ENCODE measurements at places on chromosomes 3 and 15. TPM values are rescaled to one million over a fixed set of nuclear protein-coding genes. Genes with fewer than 3 reads are reported as not detected.

DNA sequence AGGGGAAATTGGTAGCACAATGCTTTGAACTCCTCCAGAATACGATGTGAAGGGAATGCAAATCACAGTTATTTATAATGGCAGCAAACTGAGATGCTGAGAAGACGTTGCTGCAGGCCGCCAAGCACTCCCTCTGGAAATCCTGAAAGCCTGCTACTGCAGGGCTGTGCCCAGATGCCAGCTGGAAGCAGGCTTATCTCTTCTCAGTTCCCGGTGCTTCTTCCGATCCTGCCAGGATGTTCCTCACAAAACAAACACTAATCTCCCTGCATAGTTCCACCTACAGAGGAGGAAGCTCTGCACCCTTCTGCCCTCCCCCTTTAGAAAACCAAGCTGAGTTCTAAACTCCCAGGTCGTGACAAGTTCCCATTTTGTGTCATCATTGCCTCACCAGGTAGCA is 201.7 kb upstream of the BCL6 start:
- no peaks in the 10 kb centered on the region for H3K36me3 ChIP-seq
- DNase-seq: no peak
- no peak overlapping the region for H3K4me3 ChIP-seq
- H3K27me3 ChIP-seq: no peaks in the 10 kb centered on the region

DNA sequence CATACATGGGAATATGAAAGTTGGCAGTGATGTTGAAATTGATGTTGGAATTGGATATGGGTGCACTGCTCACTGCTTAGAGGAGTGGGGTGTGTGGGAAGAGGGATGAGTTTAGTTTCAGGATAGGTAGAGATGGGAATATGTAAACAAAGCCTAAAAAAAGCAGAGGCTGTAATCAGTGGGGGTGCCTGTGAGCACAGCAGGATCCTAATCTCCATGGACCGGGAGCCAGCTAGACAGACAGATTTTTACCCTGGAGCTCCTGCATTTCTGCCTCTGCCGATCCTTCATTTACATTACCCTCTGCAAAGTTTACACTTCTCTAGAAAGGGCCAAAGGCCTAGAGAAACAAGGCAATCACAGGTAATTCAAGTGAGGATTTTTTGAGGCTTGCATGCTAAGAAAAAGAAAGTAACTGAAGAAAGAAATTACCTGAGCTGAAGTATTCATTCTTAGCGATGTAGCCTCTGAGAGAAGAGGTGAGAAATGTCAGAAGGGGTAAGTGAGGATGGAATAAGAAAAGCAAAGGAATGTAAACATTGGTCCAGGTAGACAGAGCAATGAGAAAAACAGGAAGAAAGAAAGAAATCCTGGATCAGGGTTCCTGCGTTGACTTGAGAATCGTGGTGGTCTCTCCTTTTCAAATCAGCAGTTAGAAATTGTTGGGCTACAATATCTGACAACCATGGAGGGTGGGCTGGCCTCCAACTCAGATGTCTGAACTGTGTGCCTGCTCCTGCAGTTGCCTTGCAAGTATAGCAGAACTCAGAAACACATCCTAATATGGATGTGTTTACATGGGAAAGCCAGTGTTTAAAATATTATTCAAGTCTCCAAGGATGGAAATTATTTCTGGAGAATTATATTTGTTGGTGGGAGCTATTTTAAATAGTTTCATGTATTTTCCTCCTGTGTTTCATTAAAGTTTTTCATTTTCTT is 79.8 kb downstream of the CRTC3 start:
- H3K36me3 ChIP-seq: peaks cover 4% of the 10 kb centered on the region
- H3K27ac ChIP-seq: peak overlapping the region; percentile 3
- H3K4me1 ChIP-seq: no peaks in the 10 kb centered on the region
- no peak overlapping the region for H3K4me3 ChIP-seq
- H3K27me3 ChIP-seq: no peaks in the 10 kb centered on the region

- H3K27me3 ChIP-seq: no peaks in the 10 kb centered on the region
- no peak for DNase-seq
- no peaks in the 10 kb centered on the region for H3K36me3 ChIP-seq
- peaks cover 22% of the 10 kb centered on the region for H3K4me1 ChIP-seq
- peak overlapping the region; percentile 51 for H3K27ac ChIP-seq
- no peak overlapping the region for H3K4me3 ChIP-seq
Measured at GRCh38 chr3:184716622-184717398, 4.9 kb upstream of the MAGEF1 start.

DNA sequence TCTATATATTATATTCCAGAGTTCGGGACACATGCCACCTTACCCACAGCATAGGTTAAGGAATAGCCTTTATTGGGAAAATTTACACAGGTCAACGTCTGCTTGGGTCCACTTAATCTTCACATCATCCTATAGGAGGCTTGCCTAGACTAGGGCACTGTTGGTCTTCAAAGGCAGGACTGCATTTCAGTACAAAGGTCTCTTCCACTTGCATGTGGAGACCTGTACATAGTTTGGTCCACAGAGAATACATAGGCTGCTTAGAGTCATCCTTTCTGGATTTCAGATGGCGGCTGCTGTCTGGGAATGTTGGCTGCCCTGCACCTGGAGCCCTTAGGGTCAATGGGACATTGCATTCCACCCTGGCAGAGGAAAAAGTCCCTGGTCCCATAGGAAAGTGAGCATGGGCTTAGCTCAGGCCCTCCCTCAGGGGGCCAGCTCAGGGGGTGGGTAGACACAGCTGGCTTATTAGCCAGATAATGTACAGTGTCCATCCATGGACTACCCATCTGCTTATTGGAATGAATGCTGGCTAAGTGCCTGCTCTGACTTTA is 75.3 kb upstream of the TGFBR2 start:
- H3K27me3 ChIP-seq: no peaks in the 10 kb centered on the region
- H3K4me1 ChIP-seq: no peaks in the 10 kb centered on the region
- DNase-seq: no peak
- no peak overlapping the region for H3K4me3 ChIP-seq
- H3K27ac ChIP-seq: no peak overlapping the region

GRCh38 chr15:37199545-37199944 is 99.2 kb upstream of the MEIS2 start:
- H3K36me3 ChIP-seq: no peaks in the 10 kb centered on the region
- no peaks in the 10 kb centered on the region for H3K4me1 ChIP-seq
- H3K27me3 ChIP-seq: no peaks in the 10 kb centered on the region
- H3K4me3 ChIP-seq: no peak overlapping the region

- no peak for DNase-seq
- H3K36me3 ChIP-seq: no peaks in the 10 kb centered on the region
- no peak overlapping the region for H3K27ac ChIP-seq
- H3K27me3 ChIP-seq: no peaks in the 10 kb centered on the region
- H3K4me3 ChIP-seq: no peak overlapping the region
Measured at GRCh38 chr3:88991496-88991895, 115.9 kb upstream of the EPHA3 start.

- H3K36me3 ChIP-seq: peaks cover 4% of the 10 kb centered on the region
- H3K27me3 ChIP-seq: no peaks in the 10 kb centered on the region
- no peak overlapping the region for H3K27ac ChIP-seq
- H3K4me1 ChIP-seq: peaks cover 15% of the 10 kb centered on the region
- H3K4me3 ChIP-seq: no peak overlapping the region
- DNase-seq: no peak
Measured at GRCh38 chr3:124804875-124805274, 74.6 kb downstream of the UMPS start.

DNA sequence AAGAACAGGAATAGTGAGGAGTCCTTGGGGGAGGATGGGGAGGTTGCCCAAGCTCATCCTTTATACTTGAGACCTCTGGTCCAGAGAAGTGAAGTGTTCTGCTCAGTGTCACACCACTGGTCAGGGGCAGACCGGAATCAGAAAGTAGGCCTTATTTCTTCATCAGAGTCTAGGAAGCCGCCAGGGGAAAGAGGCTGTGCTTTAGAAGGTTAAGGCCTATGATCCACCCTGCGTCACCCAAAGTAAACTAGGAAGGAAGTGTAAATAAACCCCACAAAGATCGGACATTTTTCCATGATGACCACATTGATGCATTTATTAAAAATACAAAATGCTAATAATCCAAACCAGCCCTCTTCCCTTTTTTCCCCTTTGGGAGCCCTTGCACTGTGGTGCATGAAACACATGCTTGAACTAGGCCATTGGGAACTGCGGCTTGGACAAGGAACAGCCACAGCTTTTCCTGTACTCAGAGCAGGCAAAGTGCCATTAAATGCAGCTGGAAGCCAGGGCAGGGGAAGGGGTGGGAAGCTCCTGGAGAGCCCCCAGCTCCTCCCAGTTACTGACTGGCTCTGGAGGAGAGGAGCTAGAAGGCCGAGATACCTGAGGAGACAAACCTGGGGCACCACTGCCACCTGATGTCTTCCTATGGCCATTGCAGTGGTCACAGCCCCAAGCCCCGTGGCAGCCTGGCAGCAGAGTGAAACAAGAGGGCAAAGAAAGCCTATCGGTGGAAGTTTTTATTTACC is 37.0 kb downstream of the CDC25A start:
- H3K27ac ChIP-seq: peak overlapping the region; percentile 61
- H3K4me3 ChIP-seq: no peak overlapping the region
- H3K27me3 ChIP-seq: no peaks in the 10 kb centered on the region
- H3K4me1 ChIP-seq: peaks cover 13% of the 10 kb centered on the region
- no peaks in the 10 kb centered on the region for H3K36me3 ChIP-seq

- no peaks in the 10 kb centered on the region for H3K27me3 ChIP-seq
- DNase-seq: no peak
- H3K4me3 ChIP-seq: no peak overlapping the region
- peaks cover 23% of the 10 kb centered on the region for H3K4me1 ChIP-seq
Measured at GRCh38 chr3:71022551-71023335, 560.8 kb downstream of the FOXP1 start.

- H3K27me3 ChIP-seq: no peaks in the 10 kb centered on the region
- no peak overlapping the region for H3K4me3 ChIP-seq
- no peak overlapping the region for H3K27ac ChIP-seq
- H3K36me3 ChIP-seq: no peaks in the 10 kb centered on the region
Measured at GRCh38 chr3:36175113-36175812, 205.0 kb upstream of the STAC start.

DNA sequence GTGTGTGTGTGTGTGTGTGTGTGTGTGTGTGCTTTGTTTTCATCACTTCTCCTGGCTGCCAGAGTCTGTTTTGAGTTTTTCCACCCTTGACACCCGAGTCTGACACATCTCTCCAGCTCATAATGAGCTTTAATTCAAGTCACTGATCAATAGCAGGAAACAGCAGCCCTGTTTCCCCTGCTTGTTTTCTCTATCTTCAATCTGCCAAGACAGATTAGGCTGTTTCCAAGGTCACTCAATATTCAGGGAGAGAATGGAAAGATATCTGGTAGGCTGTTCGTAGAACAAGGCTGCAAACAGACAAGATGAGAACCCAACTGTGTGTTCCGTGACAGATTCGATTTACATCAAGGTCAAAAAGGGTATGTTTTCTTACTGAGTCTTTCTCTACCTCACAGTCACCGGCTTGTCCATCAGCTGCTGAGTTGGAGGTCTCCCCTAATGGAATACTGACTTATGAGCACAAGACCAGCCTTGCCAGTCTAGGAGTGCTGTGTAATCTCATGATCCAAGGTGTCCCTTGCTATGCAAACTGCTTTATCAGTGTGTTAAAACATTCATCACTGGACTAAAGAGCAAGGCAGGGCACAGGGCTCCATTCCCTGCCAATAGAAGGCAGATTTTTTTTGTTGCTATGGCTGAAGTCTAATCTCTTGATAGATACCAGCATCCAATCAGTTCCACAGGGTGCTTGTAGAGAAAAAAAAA is 187.9 kb upstream of the LMCD1 start:
- no peaks in the 10 kb centered on the region for H3K27me3 ChIP-seq
- no peaks in the 10 kb centered on the region for H3K36me3 ChIP-seq
- H3K4me3 ChIP-seq: no peak overlapping the region
- H3K4me1 ChIP-seq: no peaks in the 10 kb centered on the region
- no peak for DNase-seq
- no peak overlapping the region for H3K27ac ChIP-seq

DNA sequence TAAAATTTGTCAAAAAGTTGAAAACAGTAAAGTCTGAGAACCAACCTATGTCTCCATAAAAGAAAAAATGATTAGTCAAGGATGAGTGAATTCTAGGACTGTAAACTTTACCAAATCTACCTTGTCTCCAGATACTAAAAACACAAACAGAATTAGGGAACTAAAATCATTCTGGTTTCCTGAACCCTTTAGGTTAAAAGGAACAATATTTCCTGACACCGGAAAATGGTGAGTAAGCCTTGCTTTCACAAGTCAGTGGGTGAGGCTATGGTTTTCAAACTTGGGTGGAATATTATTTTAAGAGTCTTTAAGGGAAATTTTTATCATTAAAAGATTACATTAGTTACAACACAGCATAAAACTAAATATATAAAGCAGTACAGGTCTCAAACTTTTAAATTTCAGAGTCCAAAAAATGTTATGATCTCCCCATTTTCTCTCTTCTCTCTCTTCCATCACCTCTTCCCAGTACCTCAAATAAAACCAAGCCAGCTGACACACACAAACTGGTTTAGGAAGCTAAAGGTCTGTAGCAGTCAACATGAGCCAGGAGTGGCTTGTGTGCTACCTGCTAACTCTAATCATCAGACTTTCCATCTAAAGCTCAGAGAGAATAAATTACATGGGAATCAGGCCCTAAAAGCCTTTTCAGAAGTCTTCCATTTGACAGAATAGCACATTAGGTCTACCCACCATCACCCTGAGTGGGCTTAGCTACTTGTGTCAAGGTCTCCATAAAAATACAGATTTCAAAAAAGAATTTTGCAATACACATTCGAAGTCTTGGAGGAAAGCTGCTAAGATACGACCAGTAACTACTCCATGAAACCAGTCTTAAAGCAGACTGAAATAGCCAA is 2.2 kb downstream of the SLC12A6 start:
- peaks cover 36% of the 10 kb centered on the region for H3K4me1 ChIP-seq
- peak overlapping the region; percentile 98 for H3K4me3 ChIP-seq
- no peaks in the 10 kb centered on the region for H3K27me3 ChIP-seq
- DNase-seq: no peak

- no peak overlapping the region for H3K4me3 ChIP-seq
- H3K4me1 ChIP-seq: peaks cover 10% of the 10 kb centered on the region
- DNase-seq: no peak
- H3K27ac ChIP-seq: no peak overlapping the region
- H3K27me3 ChIP-seq: no peaks in the 10 kb centered on the region
Measured at GRCh38 chr3:14392803-14393319, 9.5 kb upstream of the SLC6A6 start.

DNA sequence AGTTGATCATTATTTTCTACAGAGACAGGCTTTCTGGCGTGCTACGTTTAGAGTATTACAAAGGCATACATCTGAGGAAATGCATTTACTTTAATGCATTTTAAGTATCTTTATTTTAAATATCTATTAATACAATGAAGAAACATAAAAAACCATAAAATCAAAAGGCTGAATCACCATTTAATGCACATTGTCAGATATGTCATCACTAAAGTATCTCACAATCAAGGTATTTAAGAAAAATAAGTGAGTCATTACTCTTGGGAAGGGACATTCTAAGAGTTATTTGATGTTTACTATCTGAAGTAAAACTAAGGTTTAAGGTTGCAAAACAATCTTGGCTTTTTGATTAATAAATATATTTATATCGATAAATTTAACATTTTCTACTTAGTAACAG is 102.2 kb downstream of the CTNNB1 start:
- no peak overlapping the region for H3K4me3 ChIP-seq
- no peak overlapping the region for H3K27ac ChIP-seq
- no peaks in the 10 kb centered on the region for H3K36me3 ChIP-seq
- H3K4me1 ChIP-seq: no peaks in the 10 kb centered on the region
- DNase-seq: no peak

GATM gene
- total RNA-seq: 8.0 TPM

RTP3 gene
- total RNA-seq: not detected

FBXO40 gene
- not detected for total RNA-seq

LYZL4 gene
- total RNA-seq: not detected

PLAAT1 gene
- not detected for total RNA-seq

TRIM42 gene
- not detected for total RNA-seq

ADAMTS9 gene
- 54.9 TPM for total RNA-seq
